ENCODE measurements at places on chromosomes 12 and 14. TPM values are rescaled to one million over a fixed set of nuclear protein-coding genes. Genes with fewer than 3 reads are reported as not detected.

The CCDC198 gene
- total RNA-seq: not detected

The RNASE7 gene
- not detected for total RNA-seq

The NTF3 gene
- total RNA-seq: not detected

The CLEC1B gene
- not detected for total RNA-seq

The CAND1 gene
- 234 TPM for total RNA-seq

The DDX54 gene
- total RNA-seq: 136 TPM

The SLC38A4 gene
- total RNA-seq: not detected

The CCDC196 gene
- total RNA-seq: not detected

The CD4 gene
- total RNA-seq: 2.5 TPM

The TRIAP1 gene
- 64.2 TPM for total RNA-seq

The SIX6 gene
- not detected for total RNA-seq

- DNase-seq: no peak
Measured at GRCh38 chr14:34232790-34233189, 229.2 kb downstream of the SPTSSA start.

DNA sequence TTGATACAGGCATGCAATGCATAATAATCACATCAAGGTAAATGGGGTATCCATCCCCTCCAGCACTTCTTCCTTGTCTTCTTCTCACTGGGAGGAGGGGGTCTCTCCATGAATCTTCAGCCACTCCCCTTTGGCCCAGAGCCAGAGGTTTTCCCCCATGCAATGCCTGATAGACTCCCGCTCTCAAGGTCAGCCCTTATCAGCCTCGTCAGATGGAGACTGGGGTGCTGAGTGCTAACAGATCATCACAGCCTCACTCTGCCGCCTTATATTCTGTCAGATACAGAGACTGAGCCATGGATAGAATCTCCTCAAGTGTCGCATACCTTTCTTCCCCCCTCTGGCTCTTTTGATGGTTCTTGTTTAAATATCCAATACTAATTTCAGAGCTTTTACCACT, 503.1 kb downstream of the AACS start:
- no peak for DNase-seq

DNA sequence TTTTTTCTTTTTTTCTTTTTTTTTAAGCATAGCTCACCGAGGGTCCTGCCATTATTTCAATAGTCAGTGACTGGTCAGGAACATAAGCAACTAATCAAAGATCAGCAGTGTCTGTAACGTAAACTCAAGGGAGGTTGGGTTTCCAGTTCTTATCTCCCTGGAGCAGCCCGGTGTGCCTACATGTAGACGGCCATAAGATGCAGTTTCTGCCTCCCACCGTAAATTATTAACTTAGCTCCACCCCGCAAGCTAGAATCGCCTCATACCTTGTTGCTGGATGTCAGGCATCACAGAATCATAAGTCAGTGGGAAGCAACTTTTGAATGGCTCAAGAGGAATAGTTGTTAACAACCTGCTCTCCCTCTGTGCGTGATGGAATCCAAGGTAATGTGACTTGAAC, at the start of gene MYO1H:
TSS of gene MYO1H (plus strand) at position 312 of the 400 bp plus-strand sequence. CDS start at position 373, 61 bp downstream.
- no peak for DNase-seq

DNA sequence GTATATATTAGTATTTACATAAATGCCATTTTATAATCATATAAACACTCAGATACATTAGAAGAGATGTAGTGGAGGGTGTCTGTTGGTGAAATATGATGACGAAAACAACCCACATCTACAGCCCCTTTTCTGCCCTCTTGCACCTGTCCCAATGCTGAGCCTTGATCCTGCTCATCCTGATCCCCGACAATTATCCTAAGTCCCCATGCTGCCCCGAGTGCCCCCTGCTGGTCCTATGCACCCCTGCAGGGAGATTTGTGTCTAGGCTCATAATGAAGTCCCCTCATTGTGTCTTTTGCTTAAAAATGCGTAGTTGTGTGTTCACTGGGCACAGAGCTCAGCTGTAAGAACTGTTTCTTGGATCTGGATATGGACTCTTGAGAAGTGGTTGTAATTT, 554.5 kb downstream of the TMEM121 start:
- no peak for DNase-seq

GRCh38 chr12:26153421-26154154, 28.8 kb upstream of the BHLHE41 start:
- no peak for DNase-seq

GRCh38 chr12:2267703-2268470, 215.1 kb downstream of the CACNA1C start:
- DNase-seq: no peak

- no peak for DNase-seq
Measured at GRCh38 chr12:63006536-63006935, 71.6 kb upstream of the PPM1H start.

DNA sequence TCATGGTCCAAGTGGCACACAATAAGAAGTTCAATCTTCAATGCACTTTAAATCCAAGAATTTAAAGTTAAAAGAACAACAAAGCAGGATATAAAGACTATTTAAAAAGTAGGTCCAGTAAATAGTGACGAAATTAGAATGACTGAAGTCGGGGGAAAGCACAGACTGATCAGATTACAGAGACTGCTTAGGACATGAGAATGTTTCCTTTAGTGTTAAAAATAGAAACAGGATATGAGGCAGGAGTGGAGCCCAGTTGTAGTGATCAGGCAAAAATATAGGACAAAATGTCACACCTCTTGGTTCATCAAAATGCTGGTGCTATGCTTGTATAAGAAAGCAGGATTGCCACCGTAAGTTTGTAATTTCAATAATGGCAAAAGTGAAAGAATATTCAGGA, 52.2 kb upstream of the CD163 start:
- DNase-seq: no peak

DNA sequence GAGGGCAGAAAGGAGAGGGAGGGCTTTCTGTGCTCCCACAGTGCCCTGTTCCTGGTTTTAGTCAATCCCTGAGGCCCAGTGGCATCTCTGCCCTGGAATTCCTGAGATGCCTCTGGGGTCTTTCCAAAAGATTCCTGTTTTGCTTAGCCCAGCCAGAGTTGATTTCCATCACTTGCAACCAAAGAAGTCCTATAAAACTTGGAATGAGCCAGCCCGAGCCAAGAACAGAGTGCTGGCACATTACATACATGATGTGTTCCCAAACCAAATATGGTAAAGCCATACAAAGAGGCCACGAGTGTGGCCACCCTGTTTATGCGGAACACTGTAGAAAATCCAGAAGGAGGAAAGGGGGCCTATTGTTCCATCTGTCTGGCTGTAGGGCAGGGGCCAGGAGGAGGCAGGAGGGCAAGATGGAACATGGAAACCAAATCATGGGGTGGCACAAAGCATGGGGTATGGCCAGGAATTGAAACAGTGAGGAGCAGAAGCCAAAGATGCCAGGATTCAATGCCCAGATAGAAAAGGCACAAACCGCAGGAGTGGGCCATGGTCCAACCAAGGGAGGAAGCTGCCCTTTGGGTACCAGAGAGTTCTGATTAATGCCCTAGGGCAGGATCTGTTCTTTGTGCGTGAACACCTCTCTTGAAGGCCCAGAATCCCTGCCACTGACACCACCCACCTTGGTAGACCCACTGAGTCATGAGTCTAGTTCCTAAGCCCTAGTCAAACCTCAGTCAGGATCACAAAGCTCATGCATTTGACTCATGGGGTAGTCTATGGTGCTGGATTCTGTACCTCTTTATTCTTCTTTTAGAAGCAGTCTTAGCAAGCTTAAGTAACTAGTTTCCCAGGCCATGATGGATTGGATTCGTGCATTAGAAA, 75.2 kb downstream of the LRRC74A start:
- no peak for DNase-seq

DNA sequence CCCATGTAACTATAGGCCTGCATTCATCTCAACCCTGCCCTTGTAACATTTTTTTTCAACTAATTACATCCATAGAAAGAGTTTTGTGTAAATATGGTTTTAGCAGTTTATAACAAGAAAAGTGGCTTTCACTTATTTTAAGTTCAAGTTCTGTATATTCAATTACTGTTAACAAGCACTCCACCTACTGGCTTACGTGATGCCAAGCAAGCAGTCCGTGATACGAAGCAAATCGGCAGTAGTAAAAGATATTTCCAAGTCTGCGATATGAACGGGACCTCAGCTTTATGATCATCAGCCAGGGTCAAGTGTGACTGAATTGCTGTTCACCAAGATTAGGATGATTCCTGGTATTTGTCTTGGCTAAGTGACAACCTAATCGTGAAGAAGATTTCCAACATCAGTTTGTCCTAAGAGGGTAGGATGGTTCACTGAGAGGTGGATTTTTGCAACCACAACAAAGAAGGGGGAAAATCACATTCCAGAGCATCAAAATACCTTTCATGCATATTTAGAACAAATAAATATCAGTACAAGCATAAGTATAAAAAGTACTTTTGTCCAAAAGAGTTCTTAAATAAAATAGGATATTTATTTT, 456.2 kb downstream of the FOXG1 start:
- DNase-seq: no peak

- peak; percentile 22 for DNase-seq
Measured at GRCh38 chr12:125533434-125534029, 468.3 kb downstream of the AACS start.

- no peak for DNase-seq
Measured at GRCh38 chr14:100857923-100858837, 32.3 kb downstream of the MEG3 start.

DNA sequence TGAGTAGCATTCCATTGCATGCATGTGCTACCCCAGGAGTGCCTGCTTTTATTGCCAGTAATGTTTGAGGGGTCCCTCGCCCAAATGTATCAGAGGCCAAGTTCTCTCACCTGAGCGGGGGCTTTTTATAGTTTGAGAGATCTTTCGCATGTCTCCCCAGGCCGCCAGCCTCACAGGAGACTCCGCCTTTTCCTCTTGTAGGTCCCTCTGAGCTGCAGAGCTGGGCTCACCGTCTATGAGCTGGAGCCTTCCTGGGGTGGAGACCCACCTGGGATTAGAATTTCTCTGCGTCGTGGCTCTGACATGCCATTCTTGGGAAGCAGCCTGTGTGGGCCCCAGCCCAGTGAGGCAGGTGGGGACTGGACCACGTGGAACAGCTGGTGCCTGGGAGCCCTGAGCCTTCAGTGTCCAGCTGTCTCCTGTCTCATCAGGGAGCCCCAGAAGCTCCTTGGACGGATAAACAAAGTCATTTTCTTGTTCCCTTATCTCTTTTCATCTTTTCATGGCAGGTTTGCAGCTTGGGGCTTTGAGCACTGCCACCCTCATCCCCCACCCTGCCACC, 261.7 kb upstream of the CRY1 start:
- DNase-seq: no peak

GRCh38 chr14:81323093-81323492, 77.0 kb downstream of the STON2 start:
- DNase-seq: no peak

DNA sequence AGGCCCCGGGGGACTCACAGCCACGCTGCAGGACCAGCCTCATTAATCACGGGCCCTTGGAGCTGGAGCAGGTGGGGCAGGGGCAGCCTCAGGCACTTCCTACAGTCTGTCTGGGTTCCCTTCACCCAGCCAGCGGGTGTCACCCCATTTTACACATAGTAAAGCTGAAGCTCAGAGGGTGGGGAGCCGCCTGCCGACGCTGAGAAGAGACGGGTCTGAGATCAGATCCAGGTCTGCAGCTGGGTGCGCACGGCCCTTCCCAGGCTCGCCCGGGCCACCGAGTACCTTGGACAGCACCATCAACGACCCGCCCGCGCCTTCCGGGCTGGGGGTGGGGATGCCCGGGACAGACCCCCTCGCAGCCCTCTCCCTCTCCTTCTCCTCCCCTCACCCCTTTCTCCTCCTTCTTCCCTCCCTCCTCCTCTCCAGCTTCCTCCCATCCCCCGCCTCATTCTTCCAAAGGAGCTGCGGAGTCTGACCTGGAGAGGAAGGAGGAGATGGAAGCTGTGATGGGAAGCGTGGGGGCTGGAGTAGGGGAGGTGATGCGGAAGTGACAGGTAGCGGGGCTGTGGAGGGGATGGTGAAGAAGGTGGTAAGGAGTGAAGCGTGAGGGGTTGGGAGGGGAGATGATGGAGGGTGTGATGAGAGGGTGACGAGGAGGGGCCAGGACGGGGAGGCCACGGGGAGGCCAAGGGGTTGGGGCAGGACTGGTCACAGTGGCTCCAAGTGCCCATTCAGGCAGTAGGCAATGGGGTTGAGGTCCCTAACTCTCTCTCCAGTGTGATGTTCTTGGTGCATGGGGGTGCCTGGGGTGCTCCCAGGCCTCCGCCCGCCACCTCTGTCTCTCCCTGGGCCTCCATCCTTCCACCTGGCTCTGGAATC, 8.8 kb downstream of the DTX1 start:
- DNase-seq: no peak

- DNase-seq: no peak
Measured at GRCh38 chr12:101597164-101597563, 2.4 kb downstream of the MYBPC1 start.

DNA sequence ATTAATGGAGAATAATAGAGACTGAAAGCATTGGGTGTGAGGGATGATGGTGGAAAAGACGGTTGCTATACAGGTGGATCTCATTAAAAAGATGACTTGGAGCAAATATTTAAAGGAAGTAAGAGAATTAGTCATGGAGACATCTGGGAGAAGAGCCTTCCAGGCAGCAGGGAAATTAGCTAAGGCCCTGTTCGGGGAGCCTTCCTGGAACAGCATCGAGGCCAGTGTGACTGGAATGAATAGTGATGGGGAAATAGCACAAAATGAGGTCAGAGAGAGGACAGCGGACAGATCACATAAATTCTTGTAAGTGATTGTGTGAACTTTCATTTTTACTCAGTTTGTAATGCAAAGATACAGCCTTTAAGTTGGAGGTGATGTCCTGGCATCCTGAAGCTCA, 842.3 kb downstream of the SLC6A15 start:
- no peak for DNase-seq

DNA sequence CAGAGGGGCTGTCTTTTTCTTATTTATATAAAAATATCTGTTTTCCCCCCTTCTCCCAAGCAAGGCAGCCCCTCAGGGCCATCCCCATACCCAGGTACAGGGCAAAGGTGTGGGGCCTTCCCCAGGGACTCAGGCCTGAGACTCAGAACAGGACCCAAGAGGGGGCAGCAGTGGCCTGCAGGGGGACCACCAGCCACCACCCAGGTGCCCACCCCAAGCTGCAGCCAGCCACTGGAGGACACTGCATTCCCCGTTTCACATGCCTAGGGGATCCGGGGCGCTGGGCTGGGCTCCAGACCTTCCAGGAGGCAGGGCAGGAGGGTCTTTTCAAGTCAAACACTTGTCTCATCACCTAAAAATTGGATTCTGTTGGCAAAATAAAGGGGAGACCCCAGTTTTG, 83.3 kb downstream of the SCARB1 start:
- no peak for DNase-seq

- DNase-seq: no peak
Measured at GRCh38 chr14:91877376-91877915, 10.1 kb upstream of the TC2N start.

- DNase-seq: no peak
Measured at GRCh38 chr12:123779551-123779950, 17.4 kb downstream of the DNAH10 start.

- DNase-seq: no peak
Measured at GRCh38 chr12:47316609-47317049, 236.9 kb upstream of the AMIGO2 start.

- no peak for DNase-seq
Measured at GRCh38 chr12:59010941-59011340, 90.6 kb upstream of the LRIG3 start.

GRCh38 chr12:72692338-72692737, 420.2 kb downstream of the TRHDE start:
- no peak for DNase-seq

Measured in activated naive CD8-positive, alpha-beta T cell treated with anti-CD3 and anti-CD28 coated beads for 36 hours (primary cell).